ENCODE measurements at places on chromosomes 2 and 18. TPM values are rescaled to one million over a fixed set of nuclear protein-coding genes. Genes with fewer than 3 reads are reported as not detected.

DNA sequence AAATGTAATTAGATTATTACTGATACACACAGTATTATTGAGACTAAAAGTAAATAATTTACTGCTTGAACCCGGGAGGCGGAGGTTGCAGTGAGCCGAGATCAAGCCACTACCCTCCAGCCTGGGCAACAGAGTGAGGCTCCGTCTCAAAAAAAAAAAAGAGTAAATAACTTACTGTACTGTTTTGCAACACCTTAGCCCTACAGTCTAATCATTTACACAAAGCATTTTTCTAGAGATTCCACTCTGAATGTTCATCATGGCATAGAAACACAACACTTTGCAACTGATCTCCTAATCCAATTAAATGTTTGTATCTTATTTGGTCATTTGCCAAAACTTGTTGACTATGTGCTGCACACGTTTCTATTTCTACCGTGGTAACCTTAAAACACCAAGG, 23.4 kb upstream of the RMP24 start:
- DNase-seq, result no peak
- H3K4me1 ChIP-seq, result no peaks in the 10 kb centered on the region
- H3K27me3 ChIP-seq, result no peaks in the 10 kb centered on the region
- no peak overlapping the region for H3K4me3 ChIP-seq
- no peaks in the 10 kb centered on the region for H3K36me3 ChIP-seq
- no peak overlapping the region for H3K27ac ChIP-seq

Gene SERPINB13
- total RNA-seq, result not detected

Gene MOB4
- 31.1 TPM for total RNA-seq

DNA sequence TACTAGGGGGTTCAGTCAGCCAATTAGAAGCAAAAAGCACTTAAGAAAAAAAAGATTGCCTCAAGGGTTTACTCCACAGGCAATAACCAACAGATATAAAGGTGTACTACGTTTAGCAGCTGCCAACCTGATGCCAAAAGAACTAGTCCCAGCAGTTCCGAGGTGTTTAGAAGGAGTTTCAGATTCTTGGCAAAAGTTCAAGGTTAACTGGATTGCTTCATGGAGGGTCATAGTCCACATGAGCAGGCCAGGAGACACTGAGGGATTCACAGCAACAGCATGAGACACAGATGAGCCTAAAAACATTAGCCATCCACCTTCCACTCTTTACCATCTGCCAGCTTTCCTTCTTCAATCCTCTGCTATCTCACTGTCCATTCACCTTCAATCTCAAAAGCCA, 4.9 kb upstream of the DNAH7 start:
- H3K4me1 ChIP-seq, result peaks cover 7% of the 10 kb centered on the region
- no peaks in the 10 kb centered on the region for H3K36me3 ChIP-seq
- H3K27me3 ChIP-seq, result no peaks in the 10 kb centered on the region
- H3K27ac ChIP-seq, result no peak overlapping the region
- H3K4me3 ChIP-seq, result no peak overlapping the region
- DNase-seq, result no peak

Gene DNAH7
- 0.30 TPM for total RNA-seq

Gene SLC4A5
- total RNA-seq, result 2.2 TPM

DNA sequence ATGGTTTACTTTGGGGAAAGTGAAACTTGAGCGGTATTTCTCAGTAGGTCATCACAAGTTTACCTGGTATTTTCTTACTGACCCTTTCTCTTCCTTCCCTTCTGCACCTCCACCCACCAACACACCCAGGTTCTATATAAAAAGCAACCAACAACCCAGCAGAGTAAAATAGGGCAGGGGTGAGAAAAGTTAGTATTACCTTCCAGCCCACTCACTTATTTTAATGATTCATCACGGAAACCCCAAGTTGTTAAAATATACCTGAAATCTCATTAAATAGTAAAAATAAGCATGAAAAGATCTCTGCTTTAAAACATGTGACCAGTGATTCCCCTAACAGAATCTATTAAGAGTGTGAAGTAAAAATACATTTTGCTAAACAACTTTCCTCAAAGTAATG, 306.1 kb downstream of the ZEB2 start:
- H3K4me3 ChIP-seq, result no peak overlapping the region
- H3K4me1 ChIP-seq, result no peaks in the 10 kb centered on the region
- DNase-seq, result no peak
- H3K27me3 ChIP-seq, result no peaks in the 10 kb centered on the region
- H3K36me3 ChIP-seq, result no peaks in the 10 kb centered on the region

Gene TTN
- 11.0 TPM for total RNA-seq

GRCh38 chr2:196330645-196331044, 159.3 kb upstream of the STK17B start:
- no peak for DNase-seq
- H3K4me1 ChIP-seq, result peaks cover 18% of the 10 kb centered on the region
- no peaks in the 10 kb centered on the region for H3K36me3 ChIP-seq
- no peaks in the 10 kb centered on the region for H3K27me3 ChIP-seq
- no peak overlapping the region for H3K27ac ChIP-seq

Gene POLE4
- total RNA-seq, result 101 TPM

Gene GBX2
- total RNA-seq, result 2.4 TPM

DNA sequence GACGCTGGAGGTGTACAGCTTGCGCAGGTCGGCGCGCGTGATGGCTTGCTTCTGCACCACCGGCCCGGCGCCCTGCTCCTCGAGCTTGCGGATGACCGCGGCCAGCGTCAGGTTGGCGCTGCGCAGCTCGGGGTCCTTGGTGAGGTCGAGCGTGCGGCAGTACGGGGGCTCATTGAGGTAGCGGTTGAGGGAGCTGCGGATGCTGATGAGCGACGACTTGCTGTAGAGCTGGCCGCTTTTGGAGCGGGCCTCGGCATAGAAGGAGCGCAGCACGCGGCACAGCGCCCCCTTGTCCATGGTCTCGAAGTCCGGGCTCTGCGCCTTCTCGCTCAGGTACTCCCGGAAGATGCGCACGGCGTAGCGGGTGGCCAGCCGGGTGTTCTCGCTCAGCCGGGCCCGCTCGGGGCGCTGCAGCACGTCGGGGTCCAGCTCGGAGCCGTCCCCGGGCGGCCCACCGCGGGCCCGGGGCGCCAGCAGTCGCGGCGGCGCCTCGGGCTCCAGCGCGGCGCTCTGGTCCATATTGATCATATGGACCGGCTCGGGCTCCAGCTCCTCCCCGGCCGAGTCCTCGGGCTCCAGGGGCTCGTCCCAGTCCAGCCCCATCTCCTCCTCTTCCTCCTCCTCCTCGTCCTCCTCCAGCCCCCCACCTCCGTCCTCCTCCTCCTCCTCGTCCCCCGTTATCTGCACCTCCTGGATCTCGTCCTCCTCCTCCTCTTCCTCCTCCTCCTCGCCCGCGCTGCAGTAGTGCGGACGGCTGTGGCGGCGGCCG, 523 bp downstream of the KCTD1 start:
- peak overlapping the region; percentile 50 for H3K27ac ChIP-seq
- no peaks in the 10 kb centered on the region for H3K36me3 ChIP-seq
- peaks cover 4% of the 10 kb centered on the region for H3K4me1 ChIP-seq
- H3K4me3 ChIP-seq, result peak overlapping the region; percentile 45
- DNase-seq, result no peak

GRCh38 chr18:58025733-58026132, 18.3 kb upstream of the NEDD4L start:
- no peaks in the 10 kb centered on the region for H3K27me3 ChIP-seq
- no peak overlapping the region for H3K27ac ChIP-seq
- H3K36me3 ChIP-seq, result no peaks in the 10 kb centered on the region
- H3K4me1 ChIP-seq, result peaks cover 45% of the 10 kb centered on the region
